Stimulated activated CD4-positive, alpha-beta T cell treated with anti-CD3 and anti-CD28 coated beads, Interleukin-15, amount 100 ng/mL, for 1 hour (primary cell): ENCODE measurements at places on chromosomes 13 and 19.

GRCh38 chr13:42798118-42798517 is 16.7 kb downstream of the FAM216B start:
- DNase-seq: no peak

- no peak for DNase-seq
These were observed 79.2 kb upstream of the CACNA1A start for GRCh38 chr19:13585512-13585911.

- DNase-seq: no peak
These were observed 137.6 kb upstream of the SLC10A2 start for GRCh38 chr13:103203735-103204330.

DNA sequence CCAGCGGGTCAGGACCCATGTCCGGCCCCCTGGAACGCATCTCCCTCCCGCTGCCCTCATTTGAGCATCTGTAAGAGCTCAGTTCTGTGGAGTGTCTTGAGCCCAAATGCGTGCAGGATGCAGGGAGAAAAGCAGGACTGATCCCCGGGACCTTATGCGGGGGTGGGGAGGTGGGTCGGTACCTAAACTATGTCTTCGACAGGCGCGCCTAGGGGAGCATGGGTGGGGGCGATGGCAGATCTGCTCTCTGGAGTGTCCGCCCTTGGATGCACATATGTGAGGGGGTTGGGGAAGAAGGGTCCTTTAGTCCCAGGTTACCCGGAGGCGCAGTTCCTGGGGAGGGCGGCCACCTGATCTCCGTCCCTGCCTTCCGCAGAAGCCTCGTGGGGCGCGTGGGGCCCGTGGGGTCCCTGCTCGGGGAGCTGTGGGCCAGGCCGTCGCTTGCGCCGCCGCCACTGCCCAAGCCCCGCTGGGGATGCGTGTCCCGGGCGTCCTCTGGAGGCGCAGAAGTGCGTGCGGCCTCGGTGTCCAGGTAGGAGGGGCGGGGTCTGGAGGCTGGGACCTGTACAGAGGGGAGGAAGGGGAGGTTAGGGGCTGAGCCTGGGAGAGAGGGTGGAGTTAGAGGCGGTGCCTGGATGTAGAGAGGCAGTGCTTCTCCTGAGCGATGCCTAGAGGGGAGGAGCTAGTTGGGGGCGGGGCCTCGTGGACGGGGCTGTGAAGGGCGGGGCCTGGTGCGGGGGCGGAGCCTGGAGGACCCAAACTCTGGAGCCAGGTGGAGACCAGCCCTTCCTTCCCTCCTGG is 2.9 kb downstream of the CILP2 start:
- DNase-seq: peak; percentile 45

DNA sequence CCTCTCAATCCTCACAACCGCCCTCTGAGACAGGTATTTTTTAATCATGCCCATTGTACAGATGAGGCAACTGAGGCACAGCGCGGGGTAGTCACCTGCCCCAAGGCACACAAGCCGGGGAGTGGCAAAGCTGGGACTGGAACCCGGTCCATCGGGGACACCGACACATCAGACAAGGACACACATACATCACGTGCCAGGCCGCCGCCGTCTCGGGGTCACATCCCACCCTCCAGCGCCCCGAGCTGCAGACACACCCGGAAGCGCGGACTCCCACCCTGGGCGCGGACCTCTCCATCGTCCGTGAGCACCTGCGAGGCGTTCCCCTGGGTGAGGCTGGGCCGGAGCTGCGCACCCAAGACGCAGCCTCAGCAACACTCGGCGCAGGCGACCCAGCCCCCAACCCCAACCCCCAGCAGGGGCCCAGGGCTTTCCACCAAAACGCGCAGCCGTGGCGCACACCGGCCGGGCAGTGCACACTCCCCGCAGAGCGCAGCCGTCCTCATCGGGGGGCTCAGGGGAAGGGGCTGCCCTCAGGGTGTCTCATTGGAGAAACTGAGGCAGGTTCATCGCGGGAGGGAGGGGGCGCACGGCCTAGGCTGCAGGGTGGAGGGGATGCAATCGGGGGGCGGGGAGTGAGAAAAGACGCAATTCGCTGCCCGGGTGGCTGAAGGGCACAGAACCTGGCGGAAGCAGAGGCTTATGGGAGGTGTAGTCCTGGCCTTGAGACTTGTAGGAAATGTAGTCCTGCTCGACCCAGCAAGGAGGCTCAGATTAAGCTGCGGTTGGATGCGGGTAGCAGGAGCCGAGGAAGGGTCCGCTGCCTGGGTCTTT is 1.9 kb upstream of the LMTK3 start:
- DNase-seq: peak; percentile 50

GRCh38 chr19:14576363-14576762 is 4.5 kb upstream of the NDUFB7 start:
- DNase-seq: no peak

- no peak for DNase-seq
These were observed 112.4 kb downstream of the NUFIP1 start for GRCh38 chr13:44876782-44877324.

DNA sequence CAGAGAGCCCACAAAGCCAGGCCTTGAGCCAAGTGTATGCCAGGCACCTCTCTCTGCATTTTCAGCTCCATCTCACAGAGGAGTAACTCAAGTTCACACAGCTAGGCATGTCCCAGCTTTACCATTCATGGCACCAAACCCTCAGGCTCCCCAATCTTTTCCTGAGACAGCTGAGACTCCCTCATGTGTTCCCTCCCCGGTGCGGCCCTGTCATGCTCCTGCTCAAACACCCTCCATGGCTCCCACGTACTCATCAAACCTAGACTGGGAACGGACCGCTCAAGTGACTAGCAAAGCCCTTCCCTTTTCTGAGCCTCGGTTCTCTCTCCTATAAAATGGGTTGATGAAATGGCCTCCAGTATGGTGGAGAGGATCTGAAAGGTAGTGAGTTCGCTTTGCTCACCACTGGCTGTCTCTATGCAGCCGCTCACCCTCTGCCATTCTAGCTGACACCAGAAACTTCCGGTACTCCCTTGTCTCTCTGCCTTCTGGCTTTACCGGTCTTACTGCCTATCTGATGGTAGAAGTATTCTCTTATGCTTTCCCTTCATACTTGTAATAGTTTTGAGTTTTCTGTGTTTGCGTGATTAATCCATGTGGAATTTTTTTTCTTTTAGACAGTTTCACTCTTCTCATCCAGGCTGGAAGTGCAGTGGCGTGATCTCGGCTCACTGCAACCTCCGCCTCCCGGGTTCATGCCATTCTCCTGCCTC is 7.8 kb upstream of the SLC44A2 start:
- no peak for DNase-seq

GRCh38 chr13:24615911-24616472 is 64.2 kb upstream of the ATP12A start:
- no peak for DNase-seq

DNA sequence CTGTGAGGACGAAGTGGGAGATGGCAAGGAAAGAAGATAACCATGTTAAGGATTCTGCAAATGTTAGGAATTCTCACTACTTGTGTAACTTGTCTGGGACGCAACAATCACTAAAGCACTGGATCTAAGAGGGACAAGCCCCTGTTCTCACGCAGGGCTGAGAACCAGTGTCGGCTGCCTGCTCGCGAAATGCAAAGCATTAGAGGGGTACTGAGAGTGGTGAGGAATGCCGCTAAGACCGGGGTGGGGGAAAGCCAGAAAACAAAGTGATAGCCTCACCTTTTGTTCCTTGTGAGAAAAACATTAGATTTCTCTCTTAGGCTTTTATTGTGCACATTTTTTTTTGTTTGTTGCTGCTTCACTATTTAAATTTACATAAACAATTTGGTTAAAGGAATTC is 241.9 kb downstream of the ABCC4 start:
- no peak for DNase-seq

DNA sequence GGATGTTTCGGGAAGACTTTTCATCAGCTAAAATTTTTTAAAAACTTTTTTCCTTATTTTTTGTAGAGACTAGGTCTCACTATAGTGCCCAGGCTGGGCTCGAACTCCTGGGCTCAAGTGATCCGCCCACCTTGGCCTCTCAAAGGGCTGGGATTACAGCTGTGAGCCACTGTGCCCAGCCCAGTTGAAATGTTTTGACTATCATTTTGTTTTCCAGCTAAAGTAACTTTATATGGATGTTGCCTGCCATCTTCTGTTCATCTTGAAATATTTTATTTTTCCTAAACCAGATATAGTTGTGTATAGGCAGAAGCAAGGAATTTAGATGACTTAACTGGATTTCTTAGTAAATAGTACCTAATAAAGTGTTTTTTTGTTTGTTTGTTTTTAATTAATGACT is 7.0 kb downstream of the CAB39L start:
- DNase-seq: no peak

DNA sequence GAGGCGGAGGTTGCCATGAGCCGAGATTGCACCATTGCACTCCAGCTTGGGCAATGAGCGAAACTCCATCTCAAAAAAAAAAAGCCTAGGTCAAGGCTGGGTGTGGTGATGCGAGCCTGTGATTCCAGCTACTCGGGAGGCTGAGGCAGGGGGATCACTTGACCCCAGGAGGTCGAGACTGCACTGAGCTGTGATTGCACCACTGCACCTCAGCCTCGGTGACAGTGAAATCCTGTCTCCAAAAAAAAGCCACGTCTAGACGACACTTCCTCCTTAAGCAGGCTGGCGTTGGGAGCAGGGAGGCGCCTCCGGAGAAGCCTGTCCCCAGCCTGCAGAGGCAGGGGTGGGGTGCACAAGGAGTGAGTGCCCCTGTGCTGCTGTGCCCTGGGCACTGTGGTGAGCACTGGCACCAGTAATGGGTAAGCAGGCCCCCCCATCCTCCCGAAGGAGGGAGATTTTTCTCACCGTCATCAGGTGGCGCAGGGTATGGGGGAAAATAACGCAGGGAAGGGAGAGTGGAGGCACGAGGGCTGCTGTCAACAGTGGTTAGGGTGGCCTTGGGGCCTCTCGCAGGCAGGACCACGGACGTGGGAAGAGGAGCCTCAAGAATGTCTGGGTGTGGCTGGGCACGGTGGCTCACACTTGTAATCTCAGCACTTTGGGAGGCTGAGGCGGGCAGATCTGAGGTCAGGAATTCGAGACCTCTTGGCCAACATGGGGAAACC is 706 bp downstream of the P2RY11 start:
- DNase-seq: no peak

DNA sequence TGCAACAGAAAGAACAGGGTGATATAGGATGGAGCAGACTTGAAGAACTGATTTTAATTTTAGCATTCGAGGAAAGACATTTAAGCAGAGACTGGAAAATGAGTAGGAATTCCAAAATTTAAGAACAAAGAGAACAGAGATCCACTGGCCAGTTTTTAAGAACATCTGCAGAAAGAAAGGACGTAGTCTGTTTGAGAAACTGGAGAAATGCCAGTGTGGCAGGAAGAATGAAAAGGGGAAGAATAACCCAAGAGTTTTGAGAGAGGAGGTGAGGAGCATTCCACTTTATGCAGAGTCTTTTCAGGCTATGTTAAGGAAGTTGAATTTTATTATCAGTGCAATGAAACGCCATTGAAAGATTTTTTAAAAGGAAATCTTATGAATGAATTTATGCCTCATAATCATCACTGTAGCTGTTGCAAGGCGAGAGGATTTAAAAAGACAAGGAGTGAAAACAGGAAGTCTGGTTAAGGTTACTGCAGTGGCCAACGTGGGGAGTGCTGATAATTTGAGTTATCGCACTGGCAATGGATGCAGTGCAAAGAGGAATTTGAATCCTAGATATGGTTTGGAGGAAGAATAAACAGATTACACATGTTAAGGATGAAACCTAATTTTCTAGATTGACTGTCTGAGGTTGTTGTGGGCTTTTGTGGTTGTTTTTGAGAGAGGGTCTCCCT is 253.8 kb downstream of the DACH1 start:
- no peak for DNase-seq

DNA sequence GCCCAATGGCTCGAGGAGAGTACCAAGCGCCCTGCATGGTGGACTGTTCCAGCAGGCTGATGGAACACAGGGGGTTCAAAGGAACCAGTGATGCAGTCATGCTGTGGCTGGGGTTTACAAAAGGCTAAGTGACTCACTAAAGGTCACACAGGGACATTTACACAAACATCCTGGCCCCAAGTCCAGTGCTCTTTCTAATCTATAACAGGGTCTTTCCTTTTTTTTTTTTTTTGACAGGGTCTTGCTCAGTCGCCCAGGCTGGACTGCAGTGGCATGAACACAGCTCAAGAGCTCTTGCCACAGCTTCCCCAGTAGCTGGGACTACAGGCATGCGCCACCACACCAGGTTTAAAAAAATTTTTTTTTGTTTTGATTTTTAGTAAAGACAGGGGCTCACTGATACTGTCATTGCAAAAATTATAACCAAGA is 2.8 kb upstream of the SLC25A15 start:
- no peak for DNase-seq

DNA sequence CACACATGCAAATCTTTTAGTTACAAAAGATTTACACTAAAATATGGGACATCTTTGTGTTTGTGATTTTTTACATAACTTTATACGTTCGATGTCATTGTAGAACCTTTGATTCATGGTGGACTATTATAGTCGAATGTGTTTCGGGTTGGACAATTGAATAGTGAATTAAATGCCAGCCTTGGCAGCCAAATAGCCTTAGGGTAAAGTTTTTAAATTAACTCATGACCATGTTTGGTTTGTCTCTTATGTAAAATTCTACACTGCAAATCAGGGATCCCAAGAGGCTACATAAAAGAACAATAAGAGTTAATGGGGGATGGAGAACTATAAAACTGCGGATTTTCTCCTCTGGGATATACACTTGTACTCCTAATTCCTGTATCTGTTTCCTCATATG is 1735.6 kb upstream of the SPRY2 start:
- DNase-seq: no peak

- DNase-seq: no peak
These were observed at the start of gene MAG for GRCh38 chr19:35291916-35292315. MAG (plus strand) TSS chr19:35292161; CDS start chr19:35295409, 3,248 bp downstream.

GRCh38 chr19:11025006-11025405 is 64.2 kb downstream of the SMARCA4 start:
- DNase-seq: no peak

GRCh38 chr13:77810430-77810829 is 108.2 kb downstream of the EDNRB start:
- no peak for DNase-seq

DNA sequence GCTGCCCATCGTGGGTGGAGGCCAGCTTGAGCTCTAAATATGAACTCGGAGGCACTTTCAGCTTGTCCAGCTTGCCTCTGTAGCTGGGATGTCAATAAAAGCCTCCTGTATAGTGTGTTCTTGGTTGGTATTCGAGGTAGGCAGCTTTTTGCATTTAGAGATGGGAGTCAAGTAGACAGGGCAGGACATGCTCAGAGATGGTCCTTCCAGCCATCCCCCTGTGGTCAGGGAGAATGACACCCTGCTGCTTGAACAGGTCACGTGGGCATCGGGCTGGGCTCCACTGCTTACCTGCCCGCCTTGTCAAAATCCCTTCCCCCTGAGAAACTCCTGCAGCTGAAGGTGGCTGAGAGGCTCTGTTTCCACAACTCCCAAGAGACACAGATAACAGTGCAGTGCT is 302.5 kb downstream of the ZNF536 start:
- DNase-seq: no peak
